ENCODE measurements at places on chromosomes 12 and 14.

GRCh38 chr12:6201213-6201608, 1.0 kb downstream of the CD9 start:
- no peak for DNase-seq

GRCh38 chr12:132393991-132394949, 64.9 kb upstream of the GALNT9 start:
- DNase-seq, result no peak

DNA sequence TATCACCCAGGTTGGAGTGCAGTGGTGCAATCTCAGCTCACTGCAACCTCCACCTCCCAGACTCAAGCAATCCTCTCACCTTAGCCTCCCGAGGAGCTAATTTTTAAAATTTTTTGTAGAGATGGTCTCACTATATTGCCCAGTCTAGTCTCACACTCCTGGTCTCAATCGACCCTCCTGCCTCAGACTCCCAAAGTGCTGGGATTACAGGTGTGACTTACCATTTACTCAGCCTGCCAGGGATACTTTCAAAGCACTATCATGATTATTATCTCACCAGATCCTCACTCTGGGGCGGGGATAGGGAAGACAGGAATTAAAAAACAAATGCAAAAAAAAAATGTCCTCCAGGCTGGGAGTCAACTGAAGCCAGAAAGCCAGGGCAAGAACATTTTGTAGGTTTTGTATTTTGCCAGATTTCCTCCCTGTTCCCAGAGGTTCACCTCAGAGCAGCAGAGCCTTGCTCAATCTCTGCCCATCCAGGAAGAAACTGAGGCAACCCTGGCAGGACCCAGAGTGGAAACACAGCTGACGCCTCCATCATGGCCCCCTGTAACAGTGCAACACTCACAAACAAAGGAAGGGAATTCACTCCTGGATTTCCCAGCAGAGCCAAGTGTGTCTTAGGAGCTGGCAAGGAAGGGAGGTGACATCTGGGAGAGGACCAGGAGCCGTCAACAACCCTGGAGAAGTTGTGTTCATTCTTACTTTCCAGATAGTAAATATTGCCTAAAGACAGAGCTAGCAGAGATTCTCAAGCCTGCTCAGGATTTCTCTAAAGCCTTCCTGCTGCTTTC, 73.9 kb downstream of the IRF2BPL start:
- no peak for DNase-seq

GRCh38 chr12:107362960-107363359, 269.6 kb upstream of the CRY1 start:
- DNase-seq, result no peak

GRCh38 chr14:96944297-96944696, 147.1 kb downstream of the VRK1 start:
- DNase-seq, result no peak

DNA sequence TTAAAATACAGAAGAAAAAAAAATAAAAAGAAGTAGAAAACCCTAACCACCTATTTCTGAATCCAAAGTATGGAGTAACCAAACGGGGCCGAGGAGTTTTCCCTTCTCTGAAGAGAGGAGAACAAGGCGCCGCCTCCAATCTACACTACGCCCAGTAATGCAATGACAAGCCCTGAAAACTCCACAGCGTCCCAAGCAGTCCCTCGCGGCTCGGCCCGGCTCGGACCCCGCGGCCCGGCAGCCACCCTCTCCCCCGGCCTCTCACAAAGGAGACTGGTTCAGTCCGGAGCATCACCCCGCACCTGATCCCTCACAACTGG, 371 bp downstream of the CHD8 start:
- no peak for DNase-seq

DNA sequence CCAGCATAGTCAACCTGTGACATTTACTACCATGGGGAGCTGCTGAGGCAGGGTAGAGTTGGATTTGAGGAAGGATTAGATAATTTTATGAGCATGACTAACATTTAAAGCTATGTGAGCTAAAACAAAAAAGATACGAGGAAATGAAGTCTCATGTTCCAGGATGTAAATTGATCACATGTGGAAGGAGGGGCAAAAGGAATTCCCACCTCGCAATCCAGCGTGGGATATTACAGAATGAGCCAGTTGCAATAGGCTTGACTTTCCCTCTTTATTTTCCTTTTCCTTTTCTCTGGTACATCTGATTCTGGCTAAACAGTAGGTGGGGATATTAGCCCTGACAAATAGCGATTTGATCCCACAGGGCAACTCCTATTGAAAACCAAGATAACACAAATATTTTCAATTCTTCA, 214.9 kb upstream of the HMGA2 start:
- peak; percentile 90 for DNase-seq

GRCh38 chr12:49260166-49260565, 4.7 kb upstream of the TUBA1C start:
- DNase-seq, result no peak

- DNase-seq, result no peak
These were observed 16.1 kb upstream of the LYZ start for GRCh38 chr12:69331909-69332684.

DNA sequence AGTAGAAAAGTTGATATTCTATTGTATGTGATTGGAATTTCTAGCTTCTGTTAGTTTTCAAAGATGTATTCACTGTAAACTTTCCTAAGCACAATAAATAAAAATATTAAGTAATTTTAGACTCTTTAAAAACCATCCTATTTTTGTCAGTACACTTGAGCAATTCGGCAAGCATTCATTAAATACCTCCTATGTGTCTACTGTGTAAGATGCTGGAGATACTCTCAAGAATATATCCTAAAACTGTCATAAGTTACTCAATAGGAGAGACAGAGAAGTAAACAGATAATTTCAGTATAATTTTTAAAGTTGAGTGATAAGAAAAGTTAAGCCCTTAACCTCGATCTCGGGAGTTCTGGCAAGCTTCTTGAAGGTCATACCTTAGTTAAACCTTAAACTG, 46.1 kb downstream of the FANCM start:
- DNase-seq, result no peak

DNA sequence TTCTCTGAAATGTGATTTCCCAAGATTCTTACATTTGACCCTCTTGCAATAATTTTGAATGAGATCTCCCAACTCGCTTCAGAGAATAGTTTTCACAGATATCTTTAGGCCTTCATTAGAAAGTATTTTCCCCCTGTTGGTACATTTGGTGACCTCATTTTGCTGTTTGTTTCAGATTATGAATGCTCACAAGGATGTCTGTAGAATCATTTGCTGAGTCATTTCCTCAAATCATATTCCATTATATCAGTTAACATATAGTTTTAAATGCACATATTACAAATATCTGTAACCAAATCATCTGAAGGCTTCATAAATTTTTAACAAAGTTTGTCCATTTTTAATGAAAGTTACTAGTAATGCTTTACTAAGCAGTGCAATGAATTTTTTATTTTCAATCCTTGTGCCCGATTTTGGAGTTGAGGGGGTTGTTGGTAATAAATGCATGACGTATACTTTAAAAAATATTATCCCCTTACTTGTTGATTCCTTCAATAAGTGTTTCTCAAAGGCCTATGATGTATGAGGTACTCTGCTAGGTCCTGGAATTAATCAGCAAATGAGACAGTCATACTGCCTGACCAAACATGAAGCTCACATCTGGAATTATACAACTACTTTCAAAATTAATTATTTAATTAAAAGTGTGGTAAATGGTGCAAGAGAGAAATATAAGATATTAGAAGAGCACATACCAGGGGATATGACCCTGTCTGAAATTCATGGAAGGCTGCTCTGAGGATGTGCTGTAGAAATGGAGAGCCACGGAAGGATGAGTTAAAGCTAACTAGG, 126.9 kb upstream of the RAP1B start:
- peak; percentile 79 for DNase-seq

DNA sequence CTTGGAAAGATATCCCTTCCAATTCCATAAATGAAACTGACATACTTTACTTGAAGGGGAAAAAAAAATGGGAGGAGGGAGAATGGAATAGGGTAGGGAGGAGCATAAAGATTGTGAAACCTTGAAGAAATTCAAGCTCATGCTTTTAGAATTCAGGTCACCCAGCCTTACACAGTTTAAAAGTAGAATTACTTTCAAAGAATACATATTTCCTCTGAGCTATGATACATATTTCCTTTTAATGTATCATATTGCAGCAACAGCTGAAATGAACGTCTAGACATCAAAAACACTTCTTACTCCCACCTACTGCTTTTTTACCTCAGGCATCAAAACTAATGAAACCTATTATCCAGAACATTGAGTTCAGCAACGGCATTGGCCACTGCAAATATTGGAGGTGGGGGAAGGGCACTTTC, 156.0 kb downstream of the MED13L start:
- no peak for DNase-seq

DNA sequence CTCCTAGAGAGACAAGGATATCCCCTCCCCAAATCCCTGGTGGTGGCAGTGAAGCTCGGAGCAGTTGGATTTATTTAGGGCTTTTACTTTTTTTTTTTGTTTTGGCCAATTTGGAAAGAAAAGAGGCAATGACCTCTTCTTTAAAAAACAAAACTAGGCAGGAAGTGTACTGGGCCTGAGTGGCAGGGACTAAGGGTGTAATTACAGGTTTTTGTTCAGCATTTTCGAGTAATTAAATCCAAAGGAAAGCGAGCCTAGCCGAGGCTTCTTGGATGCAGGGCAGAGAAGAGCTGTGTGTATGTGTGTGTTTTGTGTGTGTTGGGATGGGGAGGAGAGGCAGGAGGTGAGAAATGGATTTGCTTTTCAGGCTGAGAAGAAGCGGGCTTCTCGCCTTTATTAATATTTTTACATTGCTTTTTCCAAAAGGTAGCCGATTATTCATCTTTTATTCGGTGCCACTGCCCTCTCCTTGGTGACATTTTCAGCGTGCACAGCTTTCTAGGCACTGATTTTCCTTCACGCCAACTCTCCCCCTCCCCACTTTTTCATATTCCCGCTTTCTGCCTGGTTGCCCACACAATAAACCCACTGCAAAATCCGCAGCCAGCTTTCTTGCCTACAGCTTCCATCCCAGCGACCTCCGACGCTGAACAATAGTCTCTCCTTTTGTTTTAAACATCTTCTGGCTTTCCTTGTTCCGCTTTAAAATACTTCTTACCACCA, 8.9 kb upstream of the IRF2BPL start:
- DNase-seq, result no peak

DNA sequence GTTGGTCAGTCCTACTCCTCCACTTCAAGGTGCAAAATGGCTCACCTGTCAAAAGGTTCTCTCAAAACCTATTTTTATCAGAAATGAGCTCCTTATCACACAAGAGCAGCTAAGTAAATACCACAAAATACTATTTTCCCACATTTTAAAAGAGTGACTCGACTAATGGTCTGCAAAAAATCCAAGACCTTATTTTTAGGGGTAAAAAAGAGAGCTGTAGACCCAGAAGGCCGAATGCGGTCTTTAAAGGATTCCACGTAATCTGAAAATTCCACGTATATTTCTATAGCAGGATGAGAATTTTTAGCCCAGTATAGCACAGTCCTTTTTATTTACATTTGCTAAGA, 3.8 kb downstream of the C14orf93 start:
- DNase-seq, result no peak

GRCh38 chr12:67758521-67758920, 110.0 kb downstream of the DYRK2 start:
- DNase-seq, result no peak

DNA sequence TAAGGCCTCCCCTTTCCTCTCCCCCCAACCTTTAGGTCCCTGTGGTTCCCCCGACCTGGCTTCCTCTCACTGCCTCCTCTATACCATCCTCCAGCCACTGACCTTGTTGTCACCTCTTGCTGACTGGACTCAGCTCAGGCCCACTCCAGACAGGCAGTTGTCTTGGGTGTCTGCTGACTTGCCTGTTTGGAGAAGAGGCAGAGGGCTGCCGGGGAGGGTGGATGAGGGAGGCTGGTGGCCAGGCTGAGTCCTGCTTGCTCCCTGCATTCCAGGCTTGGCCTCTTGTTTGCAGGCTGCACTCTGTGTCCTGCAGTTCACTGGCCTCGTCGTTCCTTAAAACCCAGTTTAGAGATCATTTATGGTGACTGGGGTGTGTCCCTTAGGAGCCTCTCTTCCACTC, 31.0 kb upstream of the RD3L start:
- DNase-seq, result no peak

DNA sequence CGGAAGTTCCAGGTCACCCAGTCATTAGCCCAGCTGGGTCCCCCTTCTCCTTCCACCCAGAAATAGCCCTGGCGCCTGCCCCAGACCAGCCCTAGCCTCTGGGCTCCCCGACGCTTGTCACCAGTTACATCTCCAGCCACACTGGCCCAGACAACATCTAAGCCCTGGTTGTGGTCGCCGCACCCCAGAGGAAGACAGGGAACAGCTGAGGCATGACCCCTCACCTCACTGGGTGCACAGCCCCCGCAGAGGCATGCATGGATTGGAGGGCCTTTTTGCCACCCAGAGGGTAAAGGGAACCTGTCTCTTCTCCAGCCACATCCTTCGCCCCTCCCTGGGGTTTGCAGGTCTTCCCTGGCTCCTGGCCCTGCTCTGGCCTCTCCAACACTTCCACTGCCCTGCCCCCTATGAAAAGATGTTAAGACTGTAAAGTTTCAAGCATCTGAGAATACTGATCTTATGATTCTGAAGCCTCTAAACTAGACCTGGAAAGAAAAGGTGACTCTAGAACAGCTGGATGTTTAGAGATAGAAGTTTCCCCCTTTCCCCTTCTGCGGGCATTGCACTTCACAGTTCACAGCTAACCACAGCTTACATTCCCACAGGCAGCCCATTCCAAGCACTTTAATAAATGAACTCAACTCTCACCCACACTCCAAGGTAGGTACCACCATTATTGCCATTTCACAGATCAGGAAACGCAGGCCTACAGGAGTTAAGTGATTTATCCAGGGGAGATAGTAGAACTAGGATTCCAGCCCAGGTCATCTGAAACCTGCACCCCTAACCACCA, 14.7 kb downstream of the TMEM119 start:
- no peak for DNase-seq

GRCh38 chr12:89833337-89834252, 125.0 kb upstream of the ATP2B1 start:
- peak; percentile 57 for DNase-seq

GRCh38 chr12:132523576-132524331, 33.8 kb downstream of the FBRSL1 start:
- no peak for DNase-seq

DNA sequence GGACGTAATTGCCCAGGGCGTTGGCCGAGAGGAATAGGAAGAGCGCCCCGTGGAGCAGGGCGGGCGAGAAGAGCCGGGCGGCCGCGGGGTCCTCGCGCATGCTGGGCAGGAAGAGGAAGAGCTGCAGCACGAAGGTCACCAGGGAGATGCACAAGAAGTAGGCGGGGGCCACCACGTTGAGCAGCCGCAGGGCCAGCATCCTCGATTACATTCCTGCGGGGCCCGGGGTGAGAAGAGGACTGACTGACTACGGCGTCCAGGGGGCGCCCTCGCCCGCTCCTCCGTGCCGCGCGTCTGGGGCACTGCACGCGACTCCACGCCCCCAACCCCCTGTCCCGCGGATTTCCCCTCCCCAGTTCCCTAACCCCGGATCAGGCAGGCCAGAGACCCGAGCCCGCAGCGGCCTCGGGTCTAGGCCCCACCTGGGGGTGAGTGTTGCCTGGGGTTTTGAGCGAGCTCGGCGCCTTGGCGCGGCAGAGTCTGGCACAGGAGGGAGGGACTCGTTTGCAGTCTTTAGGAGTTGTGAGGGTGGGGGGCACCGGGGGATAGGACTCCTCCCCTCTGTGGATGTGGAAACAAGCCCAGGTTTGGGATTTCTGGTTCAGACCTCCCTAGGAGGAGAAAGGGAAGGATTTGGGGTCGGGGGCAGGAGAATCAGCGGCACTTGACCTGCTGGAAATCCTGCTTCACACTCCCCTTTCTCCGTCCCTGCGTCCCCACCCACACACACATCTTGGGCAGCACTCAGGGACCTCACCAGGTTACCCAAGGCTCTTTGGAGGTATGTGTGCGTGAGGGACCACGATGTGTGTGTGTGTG, 1.8 kb downstream of the ZDHHC22 start:
- DNase-seq, result no peak

GRCh38 chr12:132329036-132329719, at the start of gene GALNT9:
Gene GALNT9, minus strand, starts transcription at chr12:132329589. Its CDS starts 386 bp downstream, at chr12:132329203.
- no peak for DNase-seq

Data from fibroblast of skin of left quadriceps (primary cell).